HS-27A (cell line): ENCODE measurements at places on chromosomes 12 and 14.
A peak's percentile ranks its signal among the peaks of the same experiment; 100 is the strongest.

GRCh38 chr12:127496255-127496654, 770.7 kb upstream of the TMEM132C start:
- no peak for DNase-seq

- DNase-seq, result no peak
Observed at GRCh38 chr14:104419865-104420505, 159.6 kb upstream of the C14orf180 start.

DNA sequence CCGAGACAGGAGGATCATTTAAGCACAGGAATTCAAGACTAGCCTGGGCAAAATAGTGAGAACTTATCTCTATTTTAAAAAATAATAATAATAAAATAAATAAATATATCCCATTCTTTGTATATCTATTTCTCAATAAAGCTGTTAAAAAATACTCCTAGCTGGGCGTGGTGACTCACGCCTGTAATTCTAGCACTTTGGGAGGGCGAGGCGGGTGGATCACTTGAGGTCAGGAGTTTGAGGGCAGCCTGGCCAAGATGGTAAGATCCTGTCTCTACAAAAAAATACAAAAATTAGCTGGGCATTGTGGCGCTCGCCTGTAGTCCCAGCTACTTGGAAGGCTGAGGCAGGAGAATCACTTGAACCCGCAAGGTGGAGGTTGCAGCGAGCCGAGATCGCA, 75.7 kb upstream of the TBX3 start:
- no peak for DNase-seq

DNA sequence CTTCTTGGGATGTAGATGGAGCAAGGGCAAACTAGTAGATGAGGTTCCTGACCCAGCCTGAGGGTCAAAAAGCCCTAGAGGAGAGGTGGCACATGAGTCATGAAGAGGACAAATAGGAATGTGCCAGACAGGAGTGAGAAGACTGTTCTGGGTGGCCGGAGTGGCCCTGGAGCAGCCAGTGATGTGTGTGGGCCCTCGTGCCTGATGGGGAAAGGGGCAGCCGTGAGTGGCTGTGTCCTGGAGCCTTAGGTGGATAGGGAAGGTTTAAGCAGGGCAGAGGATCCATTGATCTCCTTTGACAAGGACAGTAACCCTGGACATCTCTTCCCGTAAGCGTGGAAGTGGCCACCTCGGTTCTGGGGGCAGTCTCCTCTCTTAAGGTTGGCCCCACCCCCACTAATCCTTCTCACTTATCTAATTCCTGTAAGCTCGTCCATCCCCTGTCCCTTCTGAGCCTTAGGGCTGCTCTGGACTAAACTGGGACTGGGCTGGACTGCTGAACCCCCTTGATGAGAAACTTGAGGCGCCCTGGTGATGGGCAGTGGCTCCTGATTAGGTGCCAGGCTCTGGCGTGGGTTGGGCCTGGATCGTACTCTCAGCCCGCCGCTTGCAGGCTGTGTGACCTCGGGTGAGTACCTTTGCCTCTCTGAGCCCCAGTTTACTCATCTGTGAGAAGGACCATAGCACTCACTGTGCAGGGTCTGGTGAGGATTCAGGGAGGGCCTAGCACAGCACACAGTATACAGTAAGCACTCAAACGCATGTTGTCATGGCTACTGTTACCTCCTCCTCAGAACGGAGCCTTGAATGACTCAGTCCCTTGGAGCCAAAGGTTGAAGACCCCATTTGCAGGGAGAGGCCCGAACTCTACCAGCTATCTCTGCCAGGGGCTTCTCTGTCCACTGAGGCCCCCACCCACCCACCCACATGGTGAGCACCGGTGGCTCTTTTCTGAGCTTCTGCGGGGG, 4.0 kb downstream of the FAM222A start:
- no peak for DNase-seq

DNA sequence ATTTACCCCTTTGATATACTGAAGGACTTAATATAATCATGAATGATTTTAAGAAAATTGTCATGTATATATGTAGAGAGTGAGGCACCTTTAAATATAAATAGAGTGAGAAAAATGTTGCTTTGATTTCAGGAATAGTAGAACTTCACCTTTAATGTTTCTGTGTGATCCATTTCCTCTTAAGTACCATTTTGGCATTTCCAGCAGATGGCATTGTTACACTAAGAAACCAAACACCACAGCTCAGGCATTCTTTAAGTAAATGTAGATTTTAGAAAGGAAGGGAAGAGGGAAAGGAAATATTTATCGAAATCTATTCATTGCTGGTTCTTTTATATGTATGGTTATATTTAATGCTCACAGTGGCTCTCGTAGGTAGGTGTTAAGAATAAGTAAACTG, 556.7 kb upstream of the FBXO33 start:
- no peak for DNase-seq

GRCh38 chr14:94368956-94369355, 19.4 kb downstream of the SERPINA1 start:
- no peak for DNase-seq

- DNase-seq, result peak; percentile 76
Observed at GRCh38 chr12:108839018-108839889, 18.1 kb downstream of the SSH1 start.

DNA sequence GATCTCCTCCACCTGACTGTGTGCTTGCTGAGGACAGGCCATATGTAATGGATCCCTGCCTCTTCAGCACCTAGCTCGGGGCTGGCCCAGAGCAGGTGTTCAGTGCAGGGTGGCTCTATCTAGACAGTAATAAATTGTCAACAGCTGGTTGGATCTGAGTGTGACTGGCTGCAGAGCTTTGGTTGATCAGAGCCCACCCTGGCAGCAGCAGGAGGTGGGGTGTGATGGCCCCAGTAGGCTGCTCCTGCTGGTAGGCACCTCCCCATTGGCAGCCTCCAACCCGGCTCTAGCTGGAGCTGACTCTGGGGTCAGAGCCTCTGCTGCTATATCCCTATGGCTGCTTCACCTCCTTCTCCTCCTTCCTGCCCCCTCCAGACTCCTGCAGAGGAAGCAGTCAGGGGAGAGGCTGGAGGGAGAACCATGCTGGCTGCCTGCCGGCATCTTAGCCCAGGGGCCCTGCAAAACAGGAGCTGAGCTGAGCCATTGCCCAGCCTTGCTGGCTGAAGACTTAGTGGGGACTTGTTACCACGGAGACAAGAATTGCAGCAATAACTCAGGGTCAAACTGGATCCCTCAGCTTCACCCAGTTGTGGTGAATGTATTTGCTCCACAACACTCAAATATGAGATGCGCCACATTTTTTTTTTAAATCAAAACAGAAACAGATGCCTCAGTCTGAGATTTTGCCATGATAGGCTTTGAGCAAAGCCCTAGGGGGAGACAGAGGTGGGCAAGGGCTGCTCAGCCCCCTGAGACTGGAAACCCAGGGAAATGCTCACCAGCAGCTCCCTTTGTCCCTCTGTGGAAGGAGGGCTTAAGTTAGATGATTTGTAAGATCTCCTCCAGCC, 22.2 kb downstream of the TMEM63C start:
- no peak for DNase-seq

DNA sequence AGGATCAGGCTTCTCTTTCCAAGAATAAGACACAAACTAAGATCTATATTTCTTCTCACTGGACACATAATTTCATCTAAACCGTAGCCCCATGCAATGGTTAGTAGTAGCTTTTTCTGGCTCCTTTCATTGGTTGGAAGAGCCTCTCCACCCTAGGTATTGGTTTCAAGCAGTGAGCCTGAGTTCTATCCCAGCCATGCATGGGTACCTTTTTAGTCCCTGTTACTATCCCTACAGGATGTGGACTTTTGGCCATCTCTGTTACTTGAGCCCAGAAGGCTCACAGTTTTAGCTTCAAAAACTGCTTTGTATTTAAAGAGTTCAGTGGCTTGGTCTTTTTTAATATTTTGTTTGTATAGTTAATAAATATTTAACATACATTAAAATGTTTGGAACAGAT, 16.1 kb downstream of the PPM1A start:
- DNase-seq, result no peak

GRCh38 chr14:55387121-55387520, 24.5 kb downstream of the ATG14 start:
- DNase-seq, result no peak

DNA sequence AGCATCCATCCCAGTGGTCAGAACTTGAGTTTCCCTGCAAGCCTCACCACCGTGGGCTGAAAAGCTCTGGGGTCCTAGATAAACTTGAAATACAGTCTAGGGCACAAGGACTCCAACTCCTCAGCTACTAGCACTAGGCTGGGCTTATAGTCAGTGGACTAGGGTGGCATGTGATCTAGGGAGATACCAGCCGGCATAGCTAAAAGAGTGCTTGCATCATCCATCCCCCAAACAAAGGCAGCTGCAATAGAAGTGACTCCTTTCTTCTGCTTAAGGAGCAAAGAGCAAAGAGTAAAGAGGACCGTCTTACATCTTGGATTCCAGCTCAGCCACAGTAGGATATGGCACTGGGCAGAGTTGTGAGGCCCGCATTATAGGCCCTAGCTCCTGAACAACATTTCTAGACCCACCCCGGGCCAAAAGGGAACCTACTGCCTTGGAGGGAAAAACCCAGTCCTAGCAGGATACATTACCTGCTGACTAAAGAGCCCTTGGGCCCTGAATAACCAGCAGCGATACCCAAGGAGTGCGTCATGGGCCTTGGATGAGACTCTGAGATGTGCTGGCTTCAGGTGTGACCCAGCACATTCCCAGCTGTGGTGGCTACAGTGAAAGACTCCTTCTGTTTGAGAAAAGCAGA, 17.9 kb upstream of the SOS2 start:
- DNase-seq, result no peak

GRCh38 chr12:122064780-122065588, 13.6 kb upstream of the MLXIP start:
- no peak for DNase-seq

DNA sequence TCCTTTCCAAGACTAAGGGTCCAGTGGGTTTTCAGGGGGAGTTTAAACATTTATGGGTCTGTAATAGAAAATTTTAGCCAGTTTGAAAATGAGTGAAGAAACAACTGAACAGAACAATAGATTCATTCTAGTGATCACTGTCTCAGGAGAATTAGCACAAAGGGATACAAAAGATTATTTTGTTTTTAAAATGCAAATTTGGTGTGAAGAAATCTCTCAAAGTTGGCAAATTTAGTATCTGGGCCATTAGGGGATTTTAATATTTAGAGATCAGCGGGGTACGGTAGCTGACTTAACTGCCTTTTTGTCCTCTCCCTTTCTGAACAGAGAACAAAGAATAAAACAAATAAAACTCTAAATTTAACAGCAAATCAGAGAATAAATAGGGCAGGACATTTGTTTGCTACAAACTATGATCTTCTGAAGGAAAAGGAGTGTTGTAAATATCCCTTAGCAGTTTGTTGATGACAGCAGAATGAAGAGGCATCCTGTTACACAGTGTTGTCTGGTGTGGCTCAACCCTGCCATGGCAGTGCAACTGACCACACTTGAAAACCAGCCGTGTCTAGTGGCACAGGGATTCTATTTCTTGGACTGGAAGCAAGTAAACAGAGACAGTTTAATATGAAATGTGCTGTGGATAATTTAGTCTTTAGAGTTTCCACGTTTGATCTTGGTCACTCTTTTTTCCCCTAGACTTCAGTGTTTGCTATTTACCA, 46.3 kb upstream of the LRTM2 start:
- no peak for DNase-seq

DNA sequence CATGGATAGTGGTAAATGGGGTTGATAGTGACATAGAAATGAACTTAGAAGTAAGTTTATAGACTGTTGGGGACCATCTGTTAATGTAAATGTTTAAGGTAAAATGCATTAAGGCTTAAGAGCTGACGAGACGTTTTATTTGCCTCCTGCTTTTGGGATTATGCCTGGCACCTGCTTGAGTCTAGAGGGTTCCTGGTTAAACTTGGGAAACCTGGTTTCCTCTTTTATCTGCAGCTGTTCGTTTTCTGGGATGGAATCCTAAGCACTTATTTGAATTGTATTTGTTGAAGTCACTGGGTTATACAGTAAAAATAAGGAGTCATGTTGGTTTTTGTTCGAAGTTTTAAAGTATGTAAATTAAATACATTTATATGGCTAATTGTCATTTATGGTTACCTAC, 914.7 kb downstream of the NRXN3 start:
- no peak for DNase-seq

GRCh38 chr12:91926848-91927247, 218.8 kb downstream of the BTG1 start:
- no peak for DNase-seq

- DNase-seq, result no peak
Observed at GRCh38 chr12:116465856-116466255, 93.3 kb upstream of the MAP1LC3B2 start.

DNA sequence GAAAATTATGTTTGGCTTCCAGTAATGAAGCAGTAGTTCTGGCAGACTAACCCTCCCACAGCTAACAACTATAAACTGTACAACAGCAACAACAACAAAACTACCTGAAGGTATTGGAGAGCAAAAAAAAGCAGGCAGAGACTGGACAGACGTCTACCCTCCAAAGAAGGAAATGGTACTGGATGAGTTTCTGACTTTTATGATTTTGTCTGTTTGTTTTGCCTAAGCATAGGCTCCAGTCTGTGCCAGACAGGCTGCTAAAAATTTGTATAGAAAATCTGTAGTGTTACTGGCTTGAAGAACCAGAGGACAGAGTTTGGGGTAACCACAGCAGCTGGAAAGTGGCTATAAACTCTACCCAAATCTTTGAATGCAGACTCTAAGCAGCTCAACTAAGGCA, 131.3 kb downstream of the SLC25A47 start:
- no peak for DNase-seq

DNA sequence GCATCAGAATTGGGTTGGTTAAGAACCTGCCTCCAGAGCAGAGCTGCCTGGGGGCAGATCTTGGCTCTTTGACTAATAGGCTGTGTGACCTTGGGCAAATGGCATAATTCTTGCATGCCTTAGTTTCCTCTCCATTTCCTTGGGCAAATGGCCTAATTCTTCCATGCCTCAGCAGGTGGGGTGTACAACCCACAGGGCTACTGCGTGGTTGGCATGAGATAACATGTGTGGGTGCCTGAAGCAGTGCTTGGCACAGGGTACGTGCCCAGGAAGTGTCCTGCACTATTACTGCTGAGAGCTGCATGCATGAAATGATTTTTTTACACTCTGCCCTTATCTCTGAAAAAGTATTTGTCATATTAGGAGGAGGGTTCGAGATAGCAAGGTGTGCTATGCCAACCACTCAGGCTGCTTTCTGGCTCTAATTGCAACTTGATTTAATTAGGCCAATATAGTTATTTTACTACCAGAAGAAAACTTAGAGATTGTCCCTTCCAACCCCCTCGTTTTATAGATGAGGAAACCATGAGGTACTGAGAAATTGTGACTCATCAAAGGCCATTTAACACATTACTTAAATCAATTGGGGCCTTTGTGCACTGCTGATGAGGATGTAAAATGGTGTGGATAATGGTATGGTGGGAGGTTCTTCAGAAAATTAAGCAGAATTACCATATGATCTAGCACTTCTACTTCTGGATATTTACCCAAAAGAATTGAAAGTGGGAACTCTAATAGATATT, 161.6 kb upstream of the HIF1A start:
- DNase-seq, result no peak

- peak; percentile 92 for DNase-seq
Observed at GRCh38 chr12:89733579-89734201, 25.1 kb upstream of the ATP2B1 start.

- DNase-seq, result no peak
Observed at GRCh38 chr12:66623455-66623854, 55.4 kb downstream of the GRIP1 start.

- no peak for DNase-seq
Observed at GRCh38 chr12:47858511-47859266, 39.0 kb upstream of the HDAC7 start.
